Karpas-422 (cell line): ENCODE measurements at places on chromosomes 13 and 19. TPM values are rescaled to one million over a fixed set of nuclear protein-coding genes. Genes with fewer than 3 reads are reported as not detected.

DNA sequence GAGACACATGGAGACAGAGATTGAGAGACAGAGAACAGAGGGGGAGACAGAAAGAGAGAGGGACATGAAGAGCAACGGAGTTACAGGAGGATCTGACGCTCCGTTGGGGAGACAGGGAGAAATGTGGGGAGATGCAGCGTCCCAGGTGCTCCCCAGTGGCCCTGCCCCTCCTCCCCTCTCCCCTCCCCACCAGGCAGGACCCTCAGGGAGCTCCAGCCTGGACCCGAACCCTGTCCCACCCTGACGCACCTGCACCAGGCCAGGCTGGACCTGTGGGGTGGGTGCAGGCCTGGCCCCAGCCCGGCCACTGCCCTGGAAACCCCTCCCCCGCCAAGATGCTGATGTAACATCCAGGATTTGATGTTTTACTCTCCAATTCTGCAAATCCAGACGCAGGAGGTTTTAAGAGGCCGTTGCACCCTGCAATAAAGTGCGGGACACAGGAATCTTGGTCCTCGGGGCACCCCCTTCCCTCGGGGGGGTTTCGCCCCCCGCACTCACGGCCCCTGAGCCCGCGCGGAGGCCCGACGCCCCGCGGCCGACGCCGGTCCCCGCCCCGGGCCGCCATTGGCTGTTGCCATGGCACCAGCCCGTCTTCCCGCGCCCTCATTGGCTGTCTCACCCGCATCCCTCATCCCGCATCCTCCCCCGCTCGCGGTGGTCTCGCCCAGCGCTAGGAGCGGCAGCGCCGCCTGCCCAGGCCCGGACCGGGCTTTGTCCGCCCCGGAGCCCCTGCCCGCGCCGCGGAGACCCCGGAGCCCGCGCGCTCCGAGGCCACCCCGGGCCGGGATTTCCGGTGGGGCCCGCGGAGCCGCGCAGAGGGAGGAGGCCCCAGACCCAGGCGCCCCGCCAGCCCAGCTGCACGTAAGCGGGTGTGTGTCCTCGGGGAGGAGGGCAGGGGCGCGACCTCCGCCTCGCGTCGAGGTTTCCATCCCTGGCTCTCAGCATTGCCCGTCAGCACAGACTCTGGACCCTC lies at the start of gene APC2:
APC2 (plus strand) TSS at position 655 of the 976 bp plus-strand sequence. CDS start 2,881 bp downstream, outside the sequence.
- peak; percentile 89 for DNase-seq

DNA sequence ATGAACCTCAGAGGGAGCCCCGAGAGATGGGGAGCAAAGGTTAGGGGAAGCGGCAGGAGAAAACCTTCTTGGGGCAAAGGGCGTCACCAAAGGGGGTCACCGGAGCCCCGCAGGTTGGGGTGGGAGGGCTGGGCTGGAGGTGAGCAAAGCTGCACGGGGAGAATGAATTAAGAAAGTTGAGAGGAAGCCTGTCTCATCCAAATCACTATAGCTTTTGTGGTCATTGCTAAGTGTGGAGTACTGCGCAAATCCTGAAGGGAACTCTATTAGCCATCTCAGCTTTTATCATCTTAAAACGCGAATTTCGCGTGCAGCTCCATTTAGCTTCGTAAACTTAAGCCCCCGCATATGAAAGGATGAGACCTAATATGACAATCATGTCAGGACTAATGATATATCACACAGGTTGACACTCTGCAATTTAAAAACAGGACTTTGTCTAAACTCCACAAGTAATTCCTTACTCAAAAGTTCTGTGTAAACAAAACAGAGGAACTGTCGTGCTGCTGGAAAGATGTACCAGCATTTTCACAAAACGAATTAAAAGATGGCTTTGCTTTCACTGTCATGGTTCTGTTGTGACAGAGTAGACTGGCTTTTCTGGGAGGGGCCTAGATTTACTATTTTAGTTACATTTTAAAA lies 631 bp downstream of the LACC1 start:
- DNase-seq = no peak

- no peak for DNase-seq
Measured at GRCh38 chr19:30173593-30174356, 198.4 kb upstream of the ZNF536 start.

DNA sequence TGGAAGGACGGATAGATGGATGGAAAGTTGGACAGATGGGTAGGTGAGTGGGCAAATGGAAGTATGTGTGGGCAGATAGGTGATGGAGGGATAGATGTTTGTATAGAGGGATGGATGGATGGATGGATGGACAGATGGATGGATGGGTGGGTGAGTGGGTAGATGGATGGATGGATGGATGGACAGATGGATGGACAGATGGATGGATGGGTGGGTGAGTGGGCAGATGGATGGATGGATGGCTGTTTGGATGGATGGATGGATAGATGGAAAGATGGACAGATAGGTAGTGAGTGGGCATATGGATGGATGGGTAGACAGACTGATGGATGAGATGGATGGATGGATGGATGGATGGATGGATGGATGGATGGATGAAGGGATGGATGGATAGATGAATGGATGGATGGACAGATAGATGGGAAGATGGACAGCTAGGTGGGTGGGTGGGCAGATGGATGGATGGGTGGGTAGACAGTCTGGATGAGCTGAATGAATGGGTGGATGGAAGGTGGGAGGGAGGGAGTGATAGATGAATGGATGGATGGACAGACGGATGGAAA lies 74.9 kb upstream of the KCTD15 start:
- no peak for DNase-seq

DNA sequence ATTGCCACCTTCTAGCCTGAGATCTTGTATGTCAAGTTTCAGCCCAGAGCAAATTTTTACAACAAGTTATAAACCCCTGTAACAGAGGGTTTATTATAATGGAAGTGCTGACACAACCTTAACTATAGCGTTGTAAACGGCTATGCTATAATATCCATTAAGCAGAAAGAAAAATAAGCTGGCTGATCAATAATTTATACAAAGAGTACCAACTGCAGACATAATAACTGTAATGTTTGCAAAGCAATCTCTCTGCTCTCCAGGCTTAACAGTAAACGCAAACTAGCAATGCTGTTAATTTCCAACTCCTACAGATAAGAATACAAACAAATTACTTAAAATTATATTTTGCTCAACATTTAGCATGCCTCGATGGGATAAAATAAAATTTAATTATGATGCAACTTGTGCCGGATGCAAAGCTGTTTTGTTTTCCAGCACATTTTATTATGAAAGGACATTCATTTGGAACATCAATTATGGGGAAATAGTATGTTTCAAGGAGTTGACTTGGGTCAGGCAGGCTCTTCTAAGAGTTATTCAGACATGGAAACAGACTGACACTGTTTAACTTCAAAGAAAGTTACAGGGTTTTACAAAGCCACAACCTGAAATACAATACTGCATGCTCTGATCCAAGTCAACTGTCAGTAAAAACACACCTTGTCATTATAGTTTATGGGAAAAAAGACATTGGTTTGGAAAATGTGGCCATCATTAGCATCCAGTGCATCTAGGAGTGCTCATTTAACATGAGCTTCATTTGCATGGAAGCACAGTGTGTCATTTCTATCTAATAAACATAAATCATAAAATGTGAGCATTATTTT lies 6.6 kb upstream of the DACH1 start:
- no peak for DNase-seq

GRCh38 chr13:40558656-40559055 lies 107.8 kb downstream of the FOXO1 start:
- DNase-seq = no peak

- no peak for DNase-seq
Measured at GRCh38 chr19:55440411-55441105, 2.5 kb downstream of the SHISA7 start.

- DNase-seq = no peak
Measured at GRCh38 chr19:35720163-35720524, 2.3 kb downstream of the KMT2B start.

- no peak for DNase-seq
Measured at GRCh38 chr13:87677496-87678371, 6.6 kb downstream of the SLITRK5 start.

DNA sequence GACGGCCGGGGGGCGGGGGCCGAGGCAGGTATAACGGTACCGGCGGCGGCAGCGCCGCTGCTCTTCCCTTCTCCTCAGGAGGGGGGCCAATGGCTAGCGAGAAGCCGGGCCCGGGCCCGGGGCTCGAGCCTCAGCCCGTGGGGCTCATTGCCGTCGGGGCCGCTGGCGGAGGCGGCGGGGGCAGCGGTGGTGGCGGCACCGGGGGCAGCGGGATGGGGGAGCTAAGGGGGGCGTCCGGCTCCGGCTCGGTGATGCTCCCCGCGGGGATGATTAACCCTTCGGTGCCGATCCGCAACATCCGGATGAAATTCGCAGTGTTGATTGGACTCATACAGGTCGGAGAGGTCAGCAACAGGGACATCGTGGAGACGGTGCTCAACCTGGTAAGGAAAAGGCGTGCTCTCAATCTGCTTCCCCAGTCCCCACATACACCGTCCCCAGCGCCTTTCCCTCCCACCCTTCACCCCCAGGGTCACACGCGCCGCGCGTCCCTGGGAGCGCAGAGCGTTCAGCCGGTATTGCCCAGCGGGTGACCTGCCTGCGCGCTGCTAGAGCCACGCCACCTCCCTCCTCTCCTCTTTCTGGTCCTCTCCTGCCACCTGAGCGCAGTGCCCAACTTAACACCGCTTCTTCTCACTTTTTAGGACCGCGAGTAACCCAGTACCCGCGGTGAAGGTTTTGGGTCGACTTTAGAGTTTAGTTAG lies 814 bp downstream of the NBEA start:
- no peak for DNase-seq

GRCh38 chr19:38639679-38640078 lies 7.8 kb upstream of the ACTN4 start:
- peak; percentile 65 for DNase-seq

DNA sequence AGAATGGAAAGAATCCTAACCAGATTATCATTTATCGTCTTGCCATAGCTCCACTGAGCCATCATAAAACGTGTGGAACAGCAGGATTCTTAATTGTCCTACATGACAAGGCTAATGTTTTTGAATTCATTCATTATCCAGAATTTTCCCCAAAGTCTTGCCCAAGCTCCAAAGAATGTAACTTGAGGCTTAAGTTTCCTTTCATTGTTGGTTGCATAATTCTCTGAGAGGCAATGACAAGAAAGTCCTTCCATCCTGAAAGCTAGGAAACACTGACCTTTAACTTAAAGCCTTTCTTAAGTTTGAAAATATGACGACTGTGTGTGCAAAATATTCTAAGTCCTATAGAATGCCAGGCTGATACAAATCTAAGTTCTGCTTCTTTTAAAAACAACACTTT lies 546.1 kb downstream of the SUCLA2 start:
- no peak for DNase-seq

Gene POGLUT2
- not detected in 2 replicates for total RNA-seq

Gene ICAM4
- not detected in 2 replicates for total RNA-seq

Gene ZIC5
- total RNA-seq = not detected in 2 replicates

Gene KLK5
- not detected in 2 replicates for total RNA-seq

Gene VN1R2
- not detected in 2 replicates for total RNA-seq

Gene ATP1A3
- 22.4 and 26.6 TPM in 2 replicates for total RNA-seq

Gene PEAK3
- total RNA-seq = not detected in 2 replicates

Gene HOMER3
- 0.90 TPM in 1 of 2 replicates, not detected in the other for total RNA-seq

Gene PABPC3
- 0.14 and 0.37 TPM in 2 replicates for total RNA-seq
